ENCODE measurements at places on chromosomes 3 and 15. TPM values are rescaled to one million over a fixed set of nuclear protein-coding genes. Genes with fewer than 3 reads are reported as not detected.

The TP63 gene
- total RNA-seq: 7.0 TPM

The ACAD11 gene
- 13.6 TPM for total RNA-seq

DNA sequence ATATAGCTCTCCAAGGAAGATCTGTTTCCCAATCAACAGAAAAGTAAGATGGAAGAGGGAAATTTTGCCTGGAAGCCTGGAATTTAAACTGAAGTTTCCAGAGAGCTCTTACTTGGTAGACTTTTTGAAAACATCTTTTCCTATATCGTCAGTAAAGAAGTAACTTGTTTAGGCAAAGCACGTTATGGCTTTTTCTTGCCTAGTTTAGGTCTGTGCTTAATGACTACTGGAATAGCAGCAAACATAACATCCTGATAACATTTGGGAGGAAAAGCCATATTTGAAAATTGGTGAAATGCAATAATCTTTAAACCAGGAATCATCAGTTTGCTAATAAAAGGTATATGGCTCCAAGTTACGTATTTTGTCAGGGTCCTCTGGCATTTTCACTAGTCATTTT lies 160.4 kb upstream of the CGNL1 start:
- DNase-seq: peak; percentile 64

DNA sequence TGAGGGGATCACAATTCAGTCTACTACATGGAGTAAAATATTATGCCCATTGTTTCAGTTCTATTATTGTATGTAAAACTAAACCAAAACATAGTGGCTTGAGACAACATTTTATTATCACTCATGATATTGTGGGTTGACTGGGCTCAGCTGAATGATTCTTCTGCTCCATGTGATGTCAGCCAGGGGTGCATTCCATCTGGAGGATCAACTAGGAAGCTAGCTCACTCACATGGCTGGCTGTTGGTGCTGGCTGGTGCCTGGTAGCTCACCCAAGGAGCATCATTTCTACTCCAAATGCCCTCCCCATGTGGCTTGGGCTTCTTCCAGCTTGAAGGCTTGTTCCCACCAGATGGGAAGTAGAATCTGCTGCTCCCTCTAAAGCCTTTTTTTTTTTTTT lies 51.8 kb upstream of the CLRN1 start:
- DNase-seq: no peak

DNA sequence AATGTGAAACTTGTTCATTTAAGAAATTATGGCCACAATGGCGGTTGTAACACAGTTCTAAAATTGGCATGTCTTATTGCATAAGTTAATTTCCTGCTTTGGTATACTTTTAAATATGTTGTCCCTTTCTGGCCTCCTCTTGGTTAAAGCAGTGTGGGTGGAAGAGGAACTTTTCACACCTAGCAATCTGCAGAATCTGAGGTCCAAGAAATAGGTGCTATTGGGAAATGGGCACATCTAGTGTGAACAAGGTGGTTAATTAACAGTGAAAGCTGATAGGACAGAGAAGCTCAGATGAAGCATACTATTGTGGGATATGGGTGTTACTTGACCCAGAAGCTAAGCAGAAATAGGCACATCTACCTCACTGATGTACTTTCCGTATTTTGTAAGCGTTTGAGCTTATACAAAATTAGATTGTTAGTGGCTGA lies 10.6 kb downstream of the CMC1 start:
- DNase-seq: no peak

DNA sequence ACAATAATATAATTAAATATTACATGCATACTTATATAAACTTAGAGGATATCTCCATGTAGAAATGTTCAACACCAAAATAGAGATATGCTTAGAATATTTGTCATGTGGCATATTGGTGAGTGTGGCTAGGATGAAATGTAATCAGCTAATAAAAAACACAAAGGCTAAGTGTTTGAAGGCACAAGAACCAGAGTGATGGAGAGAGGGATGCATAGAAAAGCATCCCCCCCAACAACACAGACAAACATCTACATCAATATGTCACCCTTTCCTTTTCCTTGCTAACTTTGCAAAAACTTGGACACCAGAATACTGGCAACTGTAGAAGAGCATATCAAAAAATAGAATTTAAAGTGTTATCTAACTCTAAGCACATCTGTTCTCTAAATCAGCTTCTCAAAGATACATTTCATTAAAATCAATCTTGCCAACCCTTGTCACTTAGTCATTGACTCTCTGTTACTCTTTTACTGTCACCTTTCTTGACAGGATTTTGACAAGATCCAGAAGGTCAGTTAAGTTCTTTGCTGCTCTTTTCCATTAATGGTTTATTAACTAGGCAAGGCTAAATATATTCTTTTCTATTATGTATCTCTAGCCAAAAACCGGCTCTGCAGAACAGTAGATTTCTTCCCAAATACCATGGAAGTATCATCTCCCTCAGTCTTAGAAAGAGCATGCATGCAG lies 695.9 kb downstream of the OTOL1 start:
- DNase-seq: peak; percentile 66

DNA sequence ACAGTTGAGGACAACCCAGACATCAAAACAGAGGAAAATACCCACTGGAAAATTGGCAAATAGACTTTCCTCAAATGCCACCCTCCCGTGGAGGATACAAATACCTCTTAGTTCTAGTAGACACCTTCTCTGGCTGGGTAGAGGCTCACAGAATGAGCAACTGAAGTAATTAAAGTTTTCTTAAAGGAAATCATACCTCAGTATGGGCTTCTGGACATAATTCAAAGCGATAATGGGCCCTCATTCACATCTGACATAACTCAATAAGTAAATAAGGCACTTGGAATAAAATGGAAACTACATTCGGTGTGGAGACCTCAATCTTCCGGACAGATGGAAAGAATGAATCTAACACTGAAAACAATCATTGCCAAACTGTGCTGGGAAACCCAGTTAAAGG lies 115.2 kb upstream of the PLCL2 start:
- peak; percentile 11 for DNase-seq

GRCh38 chr15:57033715-57034439 lies 115.4 kb downstream of the TCF12 start:
- no peak for DNase-seq

- no peak for DNase-seq
Observed at GRCh38 chr3:106086038-106086437, 217.2 kb upstream of the CBLB start.
